ENCODE measurements at places on chromosomes 2 and 18.

DNA sequence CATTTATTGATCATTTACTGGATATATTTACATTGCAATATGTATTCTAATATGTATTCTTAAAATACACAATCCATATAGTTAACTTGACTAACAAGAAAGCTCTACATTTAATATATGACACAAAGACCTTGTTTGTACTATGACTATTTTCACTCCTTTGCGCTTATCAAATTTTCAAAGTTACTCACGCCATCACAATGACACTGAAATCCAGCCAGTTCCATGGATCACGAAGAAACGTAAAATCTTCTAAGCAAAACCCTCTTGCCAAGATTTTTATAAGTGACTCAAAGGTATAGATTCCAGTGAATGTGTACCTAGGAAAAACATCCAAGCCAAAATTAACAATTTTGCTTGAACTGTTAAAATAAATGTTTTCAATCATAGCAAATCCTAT, 39.6 kb downstream of the SCN3A start:
- DNase-seq: no peak

DNA sequence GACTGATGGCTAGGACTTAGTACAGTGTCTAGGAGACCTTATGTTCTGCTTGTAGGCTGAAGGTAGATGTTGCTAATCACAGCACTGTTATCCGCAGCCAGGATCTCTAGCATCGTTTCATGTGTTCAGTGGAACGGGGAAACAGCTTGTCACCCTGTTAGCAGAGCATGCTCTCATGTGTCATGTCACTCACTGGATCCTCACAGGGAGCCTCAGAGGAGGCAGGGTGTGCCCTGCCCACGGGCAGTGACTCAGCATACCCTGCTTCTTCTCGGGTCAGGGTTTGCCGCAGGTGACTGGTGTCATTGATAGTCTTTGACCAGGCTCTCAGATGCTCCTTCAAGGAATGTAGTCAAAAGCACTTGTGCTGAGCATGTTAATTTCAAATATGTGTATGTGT, 44.4 kb downstream of the RPIA start:
- DNase-seq: no peak

DNA sequence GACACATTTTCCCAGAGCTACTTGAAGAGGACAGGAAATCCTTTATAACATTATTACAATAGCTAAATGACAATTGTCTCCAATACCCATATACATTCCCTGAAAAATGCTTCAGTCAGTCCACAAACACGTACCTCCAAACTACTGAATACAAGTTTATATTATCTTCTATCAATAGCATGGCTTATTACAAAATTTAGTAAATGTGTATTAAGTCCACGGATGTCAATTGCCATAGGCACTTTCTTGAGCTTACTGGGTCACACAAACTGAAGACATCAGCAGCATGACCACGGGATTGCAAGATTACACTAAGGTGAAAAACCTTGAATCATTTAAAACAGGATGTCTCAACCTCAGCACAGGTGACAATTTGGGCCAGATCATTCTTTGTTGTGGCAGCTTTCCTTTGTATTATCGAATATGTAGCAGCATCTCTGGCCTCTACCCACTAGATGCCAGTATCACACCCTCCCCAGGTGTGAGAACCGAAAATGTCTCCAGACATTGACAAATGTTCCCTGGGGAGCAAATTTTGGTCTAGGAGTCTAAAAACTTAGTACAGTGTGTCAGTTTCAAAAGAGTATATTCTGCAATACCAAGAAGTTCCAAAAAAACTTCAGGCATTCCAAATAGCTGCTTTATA, 1.4 kb downstream of the MBD2 start:
- DNase-seq: no peak

DNA sequence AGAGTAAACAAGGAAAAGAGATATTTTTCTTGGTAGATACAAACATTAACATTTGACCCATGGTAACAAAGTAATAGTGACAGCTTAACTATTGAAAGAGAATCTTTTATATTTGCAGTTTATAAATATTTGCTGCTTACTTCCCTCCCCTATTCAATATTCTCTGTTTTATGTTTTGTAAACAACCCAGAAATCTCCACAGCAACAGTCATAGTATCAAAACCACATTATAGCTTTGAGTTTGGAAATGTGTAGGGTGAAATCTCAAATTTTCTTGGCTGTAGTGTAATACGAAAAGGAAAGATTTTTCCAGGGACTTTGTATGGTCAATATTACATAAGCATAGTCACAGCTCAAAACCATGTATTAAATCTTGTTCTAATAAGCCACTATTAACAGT, 511.2 kb downstream of the METTL4 start:
- DNase-seq: no peak

GRCh38 chr2:40554665-40555294, 102.9 kb upstream of the SLC8A1 start:
- DNase-seq: peak; percentile 53

- no peak for DNase-seq
Measured at GRCh38 chr2:88837511-88838160, 146.2 kb downstream of the RPIA start.

- DNase-seq: no peak
Measured at GRCh38 chr18:9849407-9850283, 36.1 kb upstream of the TXNDC2 start.

DNA sequence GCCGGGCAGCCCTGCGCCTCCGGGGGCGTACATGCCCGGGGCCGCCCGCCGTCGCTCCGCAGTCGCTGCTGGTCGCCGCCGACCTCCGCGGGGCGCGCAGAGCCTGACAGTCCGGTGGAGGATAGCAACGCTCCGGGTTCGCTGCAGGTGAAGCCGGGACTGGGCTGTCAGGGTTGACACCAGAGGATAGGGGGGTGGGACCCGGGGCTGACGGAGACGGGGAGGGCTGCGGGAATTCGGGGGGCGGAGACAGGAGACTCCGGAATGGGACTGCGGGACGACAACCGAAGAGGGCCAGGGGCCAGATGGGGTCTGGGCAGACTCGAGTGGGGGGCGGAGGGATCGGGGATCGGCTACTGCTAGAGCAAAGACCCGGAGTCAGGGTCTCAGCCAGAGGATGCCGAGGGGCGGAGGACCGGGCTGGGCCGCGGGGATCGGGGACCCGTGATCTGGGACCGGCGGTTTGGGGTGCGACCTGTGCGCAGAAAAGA, 403 bp downstream of the TMEM127 start:
- DNase-seq: peak; percentile 16

DNA sequence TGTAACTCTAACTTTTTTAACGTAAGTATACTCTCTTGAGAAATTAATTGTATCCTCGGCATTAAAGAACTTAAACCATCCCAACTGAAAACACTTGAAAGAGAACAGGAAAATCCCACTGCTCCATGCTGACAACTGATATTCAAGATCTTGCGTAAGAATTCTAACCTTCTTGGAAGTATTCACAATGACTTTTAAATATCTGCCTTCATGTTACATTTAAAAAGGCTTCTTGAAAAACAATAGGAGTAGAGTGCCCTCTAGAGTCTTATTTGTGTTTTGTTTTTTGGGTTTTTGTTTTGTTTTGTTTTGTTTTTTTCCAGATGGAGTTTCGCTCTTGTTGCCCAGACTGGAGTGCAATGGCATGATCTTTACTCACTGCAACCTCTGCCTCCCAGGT, 65.4 kb upstream of the DNAJC10 start:
- peak; percentile 50 for DNase-seq

GRCh38 chr2:239789711-239790110, 235.4 kb downstream of the NDUFA10 start:
- no peak for DNase-seq

DNA sequence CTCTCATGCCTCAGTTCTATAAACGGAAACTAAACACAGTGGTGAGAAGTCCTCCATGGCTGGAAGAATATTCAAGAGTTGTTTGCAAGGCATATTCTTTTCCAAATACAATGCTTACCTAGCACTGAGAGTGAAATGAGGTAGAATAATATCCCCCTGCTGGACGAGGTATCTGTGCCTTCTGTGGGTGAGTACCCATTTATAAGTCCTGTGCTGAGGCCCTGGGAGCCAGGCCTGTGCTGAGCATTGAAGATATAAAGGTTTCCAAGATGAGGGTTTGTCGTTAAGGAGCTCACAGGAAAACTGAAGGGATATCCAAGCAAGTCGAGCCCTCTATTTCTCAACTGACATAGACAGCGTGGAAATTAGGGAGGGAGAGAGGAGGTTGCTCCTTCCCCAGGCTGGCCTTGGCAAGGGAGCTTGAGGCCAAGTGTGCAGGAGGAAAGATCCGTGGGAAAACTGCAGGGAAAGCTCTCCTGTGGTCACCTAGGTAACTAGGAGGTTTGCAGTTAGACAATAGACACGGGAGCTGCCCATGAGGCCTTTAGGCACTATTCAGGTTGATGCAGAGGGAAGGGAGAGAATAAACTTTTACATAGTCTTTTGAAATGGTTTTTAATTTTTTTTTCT, 17.6 kb downstream of the PTPRM start:
- DNase-seq: no peak

- no peak for DNase-seq
Measured at GRCh38 chr18:35688757-35689156, 107.2 kb downstream of the GALNT1 start.

- DNase-seq: peak; percentile 56
Measured at GRCh38 chr2:173580956-173581355, 226.3 kb downstream of the CDCA7 start.

DNA sequence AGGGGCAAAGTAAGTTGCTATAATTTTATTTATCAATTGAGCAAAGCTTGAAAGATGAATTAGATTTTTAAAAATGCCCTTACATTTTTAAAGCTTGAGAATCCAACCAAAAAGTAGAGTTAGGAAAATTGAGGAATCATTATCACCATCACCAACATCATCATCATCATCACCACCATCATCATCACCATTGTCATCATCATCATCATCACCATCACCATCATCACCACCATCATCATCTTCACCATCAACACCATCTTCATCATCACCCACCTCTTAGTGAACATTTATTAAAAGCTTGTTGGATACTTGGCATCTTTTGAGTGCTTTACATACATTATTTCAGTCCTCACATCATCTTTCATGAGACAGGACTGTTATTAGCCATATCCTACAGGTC, 504.4 kb upstream of the TNP1 start:
- no peak for DNase-seq

DNA sequence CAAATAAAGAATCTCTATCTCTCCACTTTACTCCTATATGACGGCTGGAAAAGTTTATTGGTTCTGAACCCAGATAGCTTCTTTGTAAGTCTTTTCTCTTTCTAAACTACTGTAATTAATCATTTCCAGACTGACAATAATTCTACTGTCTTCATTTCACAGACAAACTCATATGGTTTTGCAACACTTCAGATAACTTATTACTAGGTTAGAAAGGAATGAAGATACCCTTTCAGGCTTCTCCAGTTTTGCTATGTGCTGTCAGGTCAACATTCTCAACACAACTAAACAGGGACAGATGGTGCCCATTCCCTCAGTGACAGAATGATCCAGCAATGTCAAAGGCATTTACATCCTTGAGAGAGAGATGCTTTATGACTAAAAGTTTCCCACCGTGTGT, 198.5 kb upstream of the ITGA4 start:
- peak; percentile 91 for DNase-seq

GRCh38 chr2:218329027-218329825, 27.4 kb upstream of the CATIP start:
- no peak for DNase-seq

DNA sequence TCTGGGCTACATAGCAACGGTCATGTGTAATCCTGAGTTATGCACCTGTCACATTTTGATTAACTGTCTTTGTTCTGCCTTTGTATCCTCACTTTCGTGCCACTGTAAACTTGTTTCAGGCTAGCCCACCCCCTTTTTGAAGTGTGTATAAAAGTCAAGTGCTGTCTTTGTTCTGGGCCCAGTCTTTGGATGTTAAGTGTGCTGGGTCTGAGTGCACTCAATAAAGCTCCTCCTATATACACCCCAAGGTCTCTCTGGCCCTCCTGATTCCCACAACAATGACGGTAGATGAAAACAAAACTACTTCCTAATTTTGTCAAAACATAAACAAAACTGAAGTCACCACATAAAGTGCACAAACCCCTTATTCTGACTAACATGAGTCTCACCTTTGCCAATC, 633.4 kb downstream of the DSC3 start:
- no peak for DNase-seq

DNA sequence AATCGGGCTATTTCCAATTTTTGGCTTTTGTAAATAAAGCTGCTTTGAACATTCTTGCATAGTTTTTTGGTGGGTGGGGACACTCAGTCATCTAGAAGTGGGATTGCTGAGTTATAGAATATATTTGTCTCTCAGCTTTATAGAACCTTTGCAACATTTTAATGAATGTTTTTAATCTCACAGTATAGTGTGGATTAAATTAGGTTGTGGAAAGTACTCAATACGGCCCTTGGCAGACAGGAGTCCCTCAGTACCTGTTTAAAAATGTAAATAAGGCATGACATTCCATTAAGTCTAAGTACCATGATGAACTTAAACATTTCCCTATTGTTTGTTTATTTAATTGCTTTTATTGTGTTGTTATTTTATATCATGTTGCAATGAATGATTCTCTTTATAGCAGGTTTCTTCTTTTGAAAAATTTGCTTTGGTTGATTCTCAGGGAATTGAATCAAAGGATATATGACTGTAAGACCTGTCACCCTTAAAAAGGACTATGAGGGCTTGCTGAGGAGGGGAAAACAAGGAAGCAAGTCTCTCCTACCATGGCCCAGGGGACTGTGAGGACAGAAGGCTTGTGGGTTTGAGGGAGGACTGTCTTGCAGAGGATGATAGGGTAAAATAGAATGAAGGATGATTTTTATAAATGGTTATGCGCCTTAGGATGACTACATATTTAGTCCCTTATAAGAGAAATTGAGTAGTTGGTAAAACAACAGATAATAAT, 165.1 kb downstream of the RPIA start:
- no peak for DNase-seq

DNA sequence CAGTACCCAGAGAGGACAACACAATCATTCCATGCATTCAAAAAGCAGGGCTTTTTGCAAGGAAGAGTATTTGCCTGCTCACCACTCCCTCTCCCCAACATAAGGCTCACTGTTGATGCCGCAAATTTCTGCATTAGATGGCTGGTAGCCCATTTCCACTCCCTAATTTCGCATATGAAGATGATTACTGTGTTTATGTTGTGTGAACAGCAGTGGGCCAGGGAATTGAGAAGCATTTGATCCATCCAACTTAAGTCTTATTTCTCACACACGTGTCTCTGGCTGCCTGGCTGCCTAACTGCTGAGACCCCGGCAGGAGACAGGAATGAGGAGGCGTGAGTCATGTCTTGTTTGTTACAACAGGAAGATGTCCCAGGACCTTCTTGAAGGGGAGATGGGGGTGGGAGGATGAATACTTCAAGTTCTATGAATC, 294.1 kb downstream of the ALK start:
- peak; percentile 93 for DNase-seq

- peak; percentile 14 for DNase-seq
Measured at GRCh38 chr2:27379836-27380625, 503 bp downstream of the ZNF513 start.

GRCh38 chr2:27214941-27215340, 2.2 kb upstream of the CAD start:
- DNase-seq: peak; percentile 62

GRCh38 chr18:27666016-27666415, 480.9 kb upstream of the CHST9 start:
- DNase-seq: peak; percentile 71

- no peak for DNase-seq
Measured at GRCh38 chr18:13923221-13923620, 7.9 kb upstream of the MC2R start.
